ENCODE measurements at places on chromosomes 12 and 14.

DNA sequence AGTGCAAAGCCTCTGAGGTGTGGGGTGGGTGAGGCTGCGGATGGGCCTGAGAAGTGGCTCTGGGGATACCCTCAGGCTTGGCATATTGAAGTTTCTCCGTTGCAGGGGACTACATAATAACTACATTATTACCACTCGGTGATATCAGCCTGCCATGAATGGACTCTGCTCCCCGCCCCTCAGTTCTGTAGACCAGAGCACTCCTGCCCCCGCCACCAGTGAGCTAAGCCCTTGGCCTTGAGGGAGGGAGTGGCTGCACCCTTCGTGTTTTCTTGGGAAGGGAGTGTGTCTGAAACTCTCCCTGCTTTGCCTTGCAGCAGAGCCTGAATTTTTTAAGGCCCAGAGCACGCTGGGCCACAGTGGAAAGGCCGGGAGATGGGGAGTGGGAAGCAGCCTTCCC is 1.7 kb downstream of the ORAI1 start:
- DNase-seq, result no peak

- no peak for DNase-seq
Observed at GRCh38 chr12:76031081-76031413, 529 bp downstream of the PHLDA1 start.

- no peak for DNase-seq
Observed at GRCh38 chr12:111201036-111201435, 167.9 kb downstream of the PHETA1 start.

- DNase-seq, result no peak
Observed at GRCh38 chr14:64966976-64967375, 5.2 kb downstream of the RAB15 start.

GRCh38 chr14:22820731-22821130 is 5.5 kb upstream of the SLC7A7 start:
- no peak for DNase-seq

GRCh38 chr12:60194678-60195077 is 598.8 kb downstream of the SLC16A7 start:
- DNase-seq, result no peak

GRCh38 chr12:105040476-105040875 is 43.8 kb downstream of the ALDH1L2 start:
- no peak for DNase-seq

GRCh38 chr14:96002498-96002884 is 36.7 kb upstream of the C14orf132 start:
- DNase-seq, result no peak

- DNase-seq, result no peak
Observed at GRCh38 chr14:99361596-99362215, 89.7 kb upstream of the BCL11B start.

- DNase-seq, result no peak
Observed at GRCh38 chr12:111068290-111068689, 147.9 kb upstream of the MYL2 start.

GRCh38 chr14:35338731-35339405 is 46.7 kb downstream of the PSMA6 start:
- DNase-seq, result no peak

- no peak for DNase-seq
Observed at GRCh38 chr12:98699586-98699985, 54.5 kb downstream of the APAF1 start.

DNA sequence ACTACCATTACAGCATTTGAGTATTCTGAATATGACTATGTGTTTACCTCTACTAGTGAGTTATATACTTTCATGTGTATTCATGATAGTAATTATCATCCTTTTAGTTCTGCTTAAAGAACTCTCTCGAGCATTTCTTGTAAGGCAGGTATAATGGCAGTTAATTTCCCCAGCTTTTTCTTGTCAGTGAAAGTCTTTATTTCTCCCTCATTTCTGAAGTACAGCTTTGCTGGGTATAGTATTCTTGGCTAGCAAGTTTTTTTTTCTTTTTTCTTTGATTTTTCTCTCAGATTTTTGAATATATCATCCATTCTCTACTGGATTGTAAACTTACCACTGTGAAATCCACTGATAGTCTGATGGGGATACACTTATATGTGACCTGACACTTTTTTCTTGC is 165.9 kb upstream of the ARHGAP5 start:
- no peak for DNase-seq

DNA sequence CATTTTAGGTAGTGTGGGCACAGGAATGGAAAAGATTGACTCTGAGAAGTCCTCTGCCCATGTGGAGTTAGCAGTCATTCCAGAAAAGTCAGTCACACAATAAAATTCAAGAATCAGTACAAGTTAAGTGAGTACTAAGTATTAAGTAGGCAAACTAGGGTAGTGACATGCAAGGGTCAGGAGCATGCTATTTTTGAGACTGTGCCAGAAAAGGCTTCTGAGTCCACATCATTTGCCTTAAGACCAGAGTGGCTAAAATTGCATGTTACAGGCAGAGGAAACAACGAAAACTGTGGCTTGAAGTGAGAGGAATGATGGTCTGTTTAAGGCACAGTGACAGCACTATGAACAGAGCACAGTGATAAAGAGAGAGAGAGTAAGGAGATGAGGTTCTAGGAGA is 108.9 kb downstream of the SLC6A15 start:
- DNase-seq, result no peak

DNA sequence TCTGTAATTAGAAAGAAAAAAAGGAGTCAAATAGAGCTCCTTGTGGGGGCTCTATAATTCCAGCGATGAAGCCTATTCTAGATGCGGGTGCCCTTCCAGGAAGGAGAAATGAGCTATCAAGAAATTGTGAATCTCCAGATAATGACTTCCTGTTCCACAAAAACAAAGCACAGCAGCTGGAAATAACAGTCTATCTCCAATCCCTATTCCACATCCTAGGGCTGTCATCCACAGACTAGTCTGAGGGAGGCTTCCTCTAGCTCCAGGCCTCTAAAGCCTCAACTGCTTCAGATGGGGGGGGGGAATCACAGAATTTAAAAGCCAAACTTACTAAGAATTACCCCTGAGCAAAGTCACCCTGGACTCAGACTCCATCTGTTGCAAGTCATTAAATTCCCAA is 77.4 kb upstream of the GTF2A1 start:
- no peak for DNase-seq

DNA sequence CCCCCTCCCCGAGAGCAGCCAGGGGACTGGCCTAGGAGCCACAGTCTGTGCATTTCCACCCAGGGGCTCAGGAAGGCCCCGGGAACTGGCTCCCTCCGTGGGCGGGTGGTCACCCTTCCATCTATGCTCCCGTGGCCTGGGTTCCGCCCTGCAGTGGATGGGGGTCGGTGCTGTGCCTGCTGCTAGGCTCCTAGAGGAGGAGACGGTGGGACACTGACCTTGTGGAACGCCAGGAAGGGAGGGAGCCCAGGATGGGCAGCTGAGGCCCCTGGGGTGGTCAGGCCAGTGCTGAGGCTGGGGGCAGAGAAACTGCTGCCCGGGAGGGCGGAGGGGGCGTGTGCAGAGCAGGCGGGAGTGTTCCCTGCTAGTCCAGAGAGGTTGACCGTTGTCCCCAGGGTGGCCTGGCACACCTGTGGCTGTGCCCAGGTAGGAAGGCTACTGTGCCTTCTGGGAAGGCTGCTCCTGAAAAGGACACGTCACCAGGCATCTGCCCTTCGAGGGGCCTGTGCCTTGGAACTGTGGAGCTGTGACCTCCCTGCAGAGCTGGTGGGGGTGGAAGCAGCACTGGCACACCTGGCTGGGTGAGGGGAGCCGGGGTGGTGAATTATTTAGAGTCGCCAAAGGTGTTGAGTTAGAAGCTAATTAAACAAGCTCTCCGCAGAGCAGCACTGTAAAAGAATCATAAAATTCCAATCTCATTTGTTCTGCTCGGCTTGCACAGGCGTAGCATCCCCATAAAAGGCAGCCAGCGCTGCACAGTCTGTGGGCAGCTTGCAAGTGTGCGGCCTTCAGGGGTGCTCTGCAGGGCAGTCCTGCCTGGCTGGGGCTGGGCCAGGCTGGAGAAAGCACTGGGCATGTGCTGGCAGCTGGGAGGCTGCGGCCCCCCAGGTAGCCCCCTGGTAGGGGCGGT is 145.1 kb downstream of the KIF26A start:
- no peak for DNase-seq
